ENCODE measurements at places on chromosomes 3 and 15.

GRCh38 chr3:128935922-128936321, 56.5 kb downstream of the ACAD9 start:
- DNase-seq: no peak

GRCh38 chr15:33094336-33094735, 100.2 kb downstream of the FMN1 start:
- DNase-seq: no peak

GRCh38 chr3:133475245-133476010, 75.6 kb downstream of the BFSP2 start:
- DNase-seq: no peak

- DNase-seq: no peak
Measured at GRCh38 chr15:51879555-51879954, 50.1 kb downstream of the TMOD3 start.

DNA sequence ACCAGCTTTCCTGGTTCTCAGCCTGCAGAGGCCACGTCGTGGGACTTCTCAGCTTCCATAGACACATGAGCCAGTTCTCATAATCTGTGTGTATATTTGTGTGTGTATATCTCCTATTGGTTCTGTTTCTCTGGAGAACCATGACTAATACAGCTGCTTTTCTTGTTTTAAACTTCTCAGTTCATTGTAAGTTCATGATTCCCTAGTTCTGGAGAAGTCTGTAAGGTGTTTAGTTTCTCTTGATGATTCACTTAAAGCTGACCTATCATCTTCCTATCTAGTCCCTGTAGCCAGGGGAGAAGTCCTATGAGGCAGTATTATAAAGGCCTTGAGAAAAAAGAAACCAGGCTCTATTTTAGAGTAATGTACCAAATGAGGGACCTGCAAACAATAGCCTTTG, 147.7 kb downstream of the RYR3 start:
- DNase-seq: no peak

DNA sequence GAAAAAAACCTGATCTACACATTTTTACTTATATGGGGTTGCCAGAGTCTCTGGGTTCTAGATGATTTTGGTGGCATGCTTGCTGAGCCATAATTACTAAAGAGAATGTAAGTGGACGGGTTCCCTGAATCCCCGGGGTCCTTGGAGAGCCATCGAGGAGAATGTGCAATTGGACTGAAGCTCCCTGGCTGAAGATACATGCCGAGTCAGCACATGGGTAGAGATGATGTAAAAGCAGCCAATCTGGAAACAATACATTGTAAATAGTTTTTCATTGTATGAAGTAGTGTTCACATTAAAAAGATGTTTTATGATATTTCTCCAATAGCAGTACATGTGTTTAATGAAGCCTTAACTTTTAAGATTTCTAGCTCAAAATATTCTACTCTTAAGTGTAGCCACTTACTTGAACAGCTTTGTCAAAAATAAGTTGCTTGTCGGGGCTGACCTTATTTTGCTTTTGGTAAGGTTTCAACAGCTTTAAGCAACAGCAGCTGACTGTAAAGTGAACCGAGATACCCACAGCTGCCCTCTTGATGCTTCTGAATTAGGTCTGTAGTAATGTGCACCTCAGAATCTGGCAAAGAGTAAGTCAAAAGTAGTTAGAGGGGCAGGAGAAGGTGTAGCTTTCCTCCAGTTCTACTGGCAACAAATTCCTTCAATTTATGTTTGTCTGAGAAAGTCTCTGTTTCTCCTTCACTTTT, 205.7 kb downstream of the PLCL2 start:
- no peak for DNase-seq
